ENCODE measurements at places on chromosomes 5 and 9. TPM values are rescaled to one million over a fixed set of nuclear protein-coding genes. Genes with fewer than 3 reads are reported as not detected.
A peak's percentile ranks its signal among the peaks of the same experiment; 100 is the strongest.

GRCh38 chr9:131838530-131839280, 98.8 kb upstream of the RAPGEF1 start:
- no peak for DNase-seq

IFNA13 gene
- total RNA-seq = not detected

DNA sequence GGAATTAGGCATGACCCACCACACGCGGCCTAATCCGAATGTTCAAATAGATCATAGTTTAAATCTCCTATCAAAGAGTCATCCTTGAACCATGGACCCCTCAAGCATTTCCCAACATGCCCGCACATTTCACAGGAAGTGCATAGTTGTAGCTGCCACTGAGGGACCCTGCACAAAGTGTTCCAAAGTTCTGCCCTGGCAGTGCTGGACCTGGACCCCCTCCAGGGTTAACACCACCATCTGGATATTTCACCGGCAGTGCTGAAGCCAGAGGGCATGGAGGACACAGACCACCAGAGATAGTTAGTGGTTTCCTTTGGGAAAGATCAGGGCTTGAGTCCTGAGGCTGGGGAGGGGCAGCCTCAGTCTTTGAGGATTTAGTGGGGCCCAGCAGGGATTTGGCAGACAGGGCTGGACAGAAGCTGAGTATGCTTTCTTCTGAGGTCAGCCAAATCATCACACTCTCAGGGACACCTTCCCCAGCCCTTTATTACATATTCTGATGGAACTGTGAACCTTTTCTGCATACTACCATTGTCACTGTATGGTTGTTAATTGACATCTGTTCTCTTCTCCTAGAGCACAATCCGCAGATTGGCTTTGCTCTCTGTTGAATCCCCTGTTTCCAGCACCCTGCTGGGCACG, 143.6 kb upstream of the EFNA5 start:
- no peak for DNase-seq

DNA sequence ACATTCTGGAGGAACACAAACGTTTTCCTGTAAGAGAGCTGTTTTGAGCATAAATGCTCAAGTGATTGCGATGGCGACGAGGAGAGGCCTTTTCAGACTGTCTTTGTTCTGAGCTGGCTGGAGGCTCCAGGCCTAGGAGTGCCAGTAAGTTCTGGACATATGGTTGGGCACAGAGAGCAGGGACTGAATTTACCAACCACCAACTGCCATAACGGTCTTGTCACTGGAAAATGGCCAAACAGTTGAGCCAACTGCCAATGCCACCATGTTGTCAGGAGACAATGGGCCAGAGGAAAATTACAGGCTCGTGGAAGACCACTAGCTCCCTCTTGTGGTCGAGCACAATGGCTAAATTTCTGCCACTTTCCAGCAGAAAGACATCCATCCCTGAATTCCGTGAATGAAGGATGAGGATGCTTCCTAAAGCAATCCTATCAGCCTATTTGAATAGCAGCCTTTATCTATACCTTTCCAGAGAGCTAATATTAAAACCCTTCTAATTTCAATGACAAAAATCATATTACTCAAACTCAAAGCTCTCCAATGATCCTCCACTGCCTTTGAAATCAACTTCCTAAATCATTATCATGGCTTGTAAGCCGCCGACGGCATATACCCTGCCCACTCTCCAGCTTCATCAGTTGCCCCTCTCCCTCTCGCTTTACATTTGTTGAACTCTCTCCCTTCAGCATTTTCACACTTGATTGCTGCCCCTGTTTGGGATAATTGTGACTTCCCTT, 66.9 kb upstream of the GLIS3 start:
- DNase-seq = peak; percentile 39

AHRR gene
- total RNA-seq = 2.9 TPM

- DNase-seq = no peak
Observed at GRCh38 chr9:133051281-133051900, 10.4 kb upstream of the CEL start.

DNA sequence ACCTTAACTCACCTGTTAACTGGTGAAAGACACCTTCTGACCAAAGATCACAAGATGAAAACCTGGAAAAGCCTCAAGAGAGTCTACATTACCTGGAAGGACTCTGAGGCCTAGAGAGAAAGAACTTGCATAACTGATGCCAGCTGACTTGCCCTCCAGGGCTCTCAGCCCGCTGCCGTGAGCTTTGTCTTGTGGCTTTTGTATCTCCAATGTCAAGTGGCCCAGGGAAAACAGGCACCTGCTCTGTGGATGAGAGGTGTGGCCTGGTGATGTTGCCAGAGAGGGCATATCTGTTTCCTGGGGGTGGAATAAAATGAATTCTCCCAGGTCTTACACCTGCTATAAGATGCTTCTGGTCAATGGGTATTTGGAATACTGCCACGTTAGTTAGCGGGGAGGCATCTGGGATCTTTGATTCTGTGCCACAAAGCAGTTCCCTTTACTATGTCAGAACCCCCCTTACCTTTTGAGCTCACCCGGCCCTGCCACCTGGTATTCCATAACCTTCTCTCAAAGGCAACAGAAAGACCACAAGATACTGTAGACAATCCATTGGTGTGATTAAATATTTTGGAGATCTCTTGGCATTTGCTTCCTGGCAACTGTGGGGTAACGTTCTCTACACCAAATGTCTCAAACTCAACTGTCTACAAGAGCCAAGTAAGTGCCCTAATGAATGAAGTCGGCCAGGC, 54.9 kb upstream of the N4BP3 start:
- DNase-seq = no peak

C9orf50 gene
- total RNA-seq = not detected

GPR150 gene
- total RNA-seq = 0.50 TPM

LEAP2 gene
- total RNA-seq = 1.1 TPM

GRCh38 chr9:4579001-4579400, 83.1 kb upstream of the PLPP6 start:
- no peak for DNase-seq

STKLD1 gene
- 0.67 TPM for total RNA-seq

IL5 gene
- total RNA-seq = not detected

PDE8B gene
- total RNA-seq = not detected

ANKRD18B gene
- total RNA-seq = 3.0 TPM

GRCh38 chr5:58922461-58923171, 339.7 kb downstream of the RAB3C start:
- DNase-seq = no peak

GRCh38 chr5:80757290-80757689, 102.5 kb upstream of the DHFR start:
- no peak for DNase-seq

GRCh38 chr5:62334082-62334481, 28.1 kb downstream of the KIF2A start:
- no peak for DNase-seq

HRCT1 gene
- 1.6 TPM for total RNA-seq

Measured in mammary epithelial cell (primary cell).